ENCODE measurements at places on chromosomes 13 and 19.

DNA sequence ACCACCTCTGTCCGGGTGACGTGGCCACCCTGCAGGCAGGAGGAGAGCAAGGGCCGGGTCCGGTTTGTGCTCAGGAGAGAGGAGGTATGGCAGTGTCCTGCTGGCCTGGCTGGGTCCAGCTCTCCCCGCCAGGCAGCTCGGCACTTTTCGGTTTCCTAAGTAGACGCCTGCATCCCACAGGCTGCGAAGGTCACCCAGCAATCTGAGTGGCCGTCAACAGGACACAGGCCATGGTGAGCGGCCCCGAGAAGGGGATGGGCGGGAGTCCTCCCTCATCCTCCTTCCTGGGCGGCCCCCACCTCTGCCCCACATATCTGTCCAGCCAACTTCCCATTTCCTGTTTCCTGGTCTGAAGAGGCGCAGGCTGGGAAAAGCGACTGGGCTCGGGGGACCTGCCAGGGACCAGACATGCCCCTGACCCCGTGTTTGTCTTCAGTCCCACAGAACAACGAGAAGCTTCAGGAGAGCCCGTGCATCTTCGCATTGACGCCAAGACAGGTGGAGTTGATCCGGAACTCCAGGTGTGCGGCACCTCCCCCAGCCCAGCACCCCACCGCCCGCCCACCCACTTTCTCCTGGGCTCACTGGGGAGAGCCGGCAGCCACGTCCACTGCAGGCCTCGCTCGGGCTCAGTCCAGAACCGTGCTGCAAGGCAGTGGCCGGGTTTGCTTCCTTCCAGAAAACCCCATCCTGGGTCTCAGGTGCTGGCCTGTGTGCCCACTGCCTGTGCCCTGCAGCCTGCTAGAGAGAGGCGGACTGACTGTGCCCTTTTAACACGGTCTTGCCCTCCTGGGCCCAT is 16.3 kb downstream of the PIAS4 start:
- DNase-seq = no peak

- DNase-seq = no peak
These were observed 1721.4 kb downstream of the PCDH9 start for GRCh38 chr13:65508745-65509144.

- DNase-seq = no peak
These were observed 807.5 kb upstream of the ATXN8OS start for GRCh38 chr13:69300131-69300530.

DNA sequence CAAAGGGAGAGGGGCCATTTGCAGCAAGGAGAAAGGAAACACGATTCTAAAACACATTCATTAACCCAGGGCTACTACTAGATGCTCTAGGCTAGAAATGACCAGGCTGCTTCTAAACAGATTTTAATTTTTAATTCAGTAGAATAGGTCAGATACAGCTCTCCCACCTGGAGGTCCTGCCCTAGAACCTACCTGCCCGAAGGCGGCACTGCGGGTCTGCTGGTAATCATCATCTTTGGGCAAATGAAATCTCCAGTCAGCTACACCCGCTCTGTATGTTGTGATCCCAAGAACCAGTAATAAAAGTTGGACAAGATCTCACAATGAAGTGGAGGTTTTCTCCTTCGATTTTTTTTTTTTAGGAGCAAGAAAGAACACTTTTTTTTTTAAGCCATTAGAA is 345.3 kb downstream of the ENOX1 start:
- no peak for DNase-seq

DNA sequence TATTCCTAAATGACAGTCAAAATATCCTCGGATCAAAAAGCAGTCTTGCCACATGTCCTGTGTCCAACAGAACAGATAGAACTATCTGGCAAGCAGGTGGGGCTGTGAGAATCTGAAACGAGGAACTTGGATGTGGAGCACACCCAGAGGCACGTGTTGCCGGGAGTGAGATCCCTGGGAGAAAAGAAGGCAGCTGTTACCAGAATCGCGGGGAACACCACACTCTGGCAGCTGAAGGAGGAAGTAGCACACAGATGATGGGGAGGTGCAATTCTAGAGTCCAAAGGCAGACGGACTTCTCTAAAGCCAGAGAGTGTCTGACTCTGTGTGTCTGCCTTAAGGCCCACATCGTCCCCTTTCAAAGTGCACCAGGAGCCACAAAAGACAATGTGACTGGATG is 22.3 kb downstream of the SLC7A1 start:
- DNase-seq = peak; percentile 5

DNA sequence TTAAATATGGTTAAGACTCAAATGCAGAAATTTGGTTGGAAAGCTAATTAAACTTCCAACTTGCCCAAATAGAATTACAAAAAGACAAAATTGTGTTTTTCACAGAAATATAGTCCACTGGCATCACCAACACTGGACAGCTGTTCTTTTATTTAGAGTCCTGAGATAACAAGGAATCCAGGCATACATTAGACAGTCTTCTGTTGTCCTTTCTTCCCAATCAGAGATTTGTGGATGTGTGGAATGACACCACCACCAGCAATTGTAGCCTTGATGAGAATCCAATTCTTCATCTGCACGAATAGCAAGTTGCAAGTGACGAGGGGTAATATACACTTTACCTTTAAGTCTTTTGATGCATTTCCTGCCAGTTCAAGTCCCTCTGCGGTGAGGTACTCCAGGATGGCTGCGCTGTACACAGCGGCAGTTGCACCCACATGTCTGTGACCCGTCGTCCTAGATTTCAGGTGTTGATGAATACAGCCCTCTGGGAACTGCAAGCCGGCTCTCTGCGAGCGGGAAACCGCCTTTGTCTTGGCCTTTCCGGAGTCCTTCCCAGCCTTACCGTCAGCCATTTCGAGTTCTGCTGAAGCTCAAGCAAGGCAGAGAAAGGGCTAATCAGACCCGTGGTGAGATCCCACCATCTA is 14.7 kb downstream of the UBAC2 start:
- DNase-seq = no peak

DNA sequence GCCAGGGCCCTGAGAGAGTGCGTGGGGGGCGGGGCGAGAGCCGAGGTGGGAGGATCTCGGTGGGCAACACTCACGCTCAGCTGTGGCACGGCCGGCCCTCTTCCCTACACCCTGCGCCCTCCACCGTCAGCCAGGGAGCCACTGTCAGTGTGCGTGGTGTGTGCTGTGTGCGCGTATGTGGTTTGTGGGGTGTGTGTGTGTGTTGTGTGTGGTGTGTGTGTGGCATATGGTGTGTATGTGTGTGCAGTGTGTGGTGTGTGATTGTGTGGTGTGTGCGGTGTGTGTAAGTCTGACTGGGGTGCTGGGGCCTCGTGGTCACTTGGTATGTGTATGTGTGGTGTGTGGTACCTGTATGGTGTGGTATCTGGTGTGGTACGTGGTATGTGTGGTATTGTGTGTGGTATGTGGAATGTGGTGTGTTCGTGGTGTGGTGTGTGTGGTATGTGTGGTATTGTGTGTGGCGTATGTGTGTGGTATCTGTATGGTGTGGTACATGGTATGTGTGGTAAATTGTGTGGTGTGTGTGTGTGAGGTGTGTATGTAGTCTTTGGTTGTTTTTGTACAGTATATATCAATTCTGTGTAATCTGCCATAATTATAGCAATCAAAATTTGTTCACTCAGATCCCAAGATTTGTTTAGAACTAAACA is 5.1 kb downstream of the GRK1 start:
- DNase-seq = no peak
